ENCODE measurements at places on chromosomes 7 and 10.
A peak's percentile ranks its signal among the peaks of the same experiment; 100 is the strongest.

DNA sequence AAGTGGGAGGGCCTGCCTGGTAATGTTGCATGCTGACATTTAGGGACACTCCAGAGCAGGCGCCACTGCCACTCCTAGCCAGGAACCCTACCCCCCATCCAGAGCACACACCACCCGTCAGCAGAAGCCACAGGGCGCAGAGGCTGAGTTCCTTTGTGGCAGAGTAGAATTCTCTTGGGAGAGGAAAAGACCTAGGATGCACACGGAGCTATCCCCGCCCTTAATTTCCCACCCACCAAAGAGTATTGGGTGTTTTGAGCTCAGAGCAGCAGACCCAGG, 702 bp upstream of the INSYN2A start:
- no peak for DNase-seq

GRCh38 chr7:132211971-132212370, 364.3 kb downstream of the PLXNA4 start:
- no peak for DNase-seq

GRCh38 chr10:102869258-102870198, at the start of gene AS3MT:
Gene AS3MT (plus strand): TSS chr10:102869470. CDS start chr10:102869593, 123 bp downstream.
- DNase-seq = no peak

DNA sequence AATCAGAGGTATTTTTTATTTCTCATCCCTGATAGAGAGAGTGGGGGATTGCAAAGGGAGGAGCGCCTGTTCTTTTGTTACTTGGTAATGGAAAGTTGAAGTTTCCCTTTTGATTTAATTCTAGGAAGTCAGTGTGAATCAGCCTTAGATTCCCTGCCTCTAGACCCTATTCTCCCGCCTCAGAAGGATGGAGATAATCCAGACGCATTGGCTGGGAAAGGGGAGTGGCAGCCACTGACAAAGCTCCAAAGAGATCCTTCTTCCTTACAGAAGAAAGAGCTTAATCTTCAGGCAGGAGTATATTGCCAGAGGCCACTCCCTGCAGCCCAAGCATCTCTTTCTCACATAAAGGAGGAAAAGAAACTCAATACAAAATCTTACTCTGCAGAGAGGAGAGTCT, 122.3 kb upstream of the GALNT17 start:
- no peak for DNase-seq

GRCh38 chr10:30527623-30528428, 93.8 kb downstream of the MAP3K8 start:
- DNase-seq = no peak

- no peak for DNase-seq
Observed at GRCh38 chr10:113300617-113301016, 252.2 kb upstream of the HABP2 start.

- DNase-seq = no peak
Observed at GRCh38 chr7:111043561-111043960, 47.4 kb upstream of the LRRN3 start.

- peak; percentile 88 for DNase-seq
Observed at GRCh38 chr10:101095550-101096213, 33.9 kb downstream of the KAZALD1 start.

DNA sequence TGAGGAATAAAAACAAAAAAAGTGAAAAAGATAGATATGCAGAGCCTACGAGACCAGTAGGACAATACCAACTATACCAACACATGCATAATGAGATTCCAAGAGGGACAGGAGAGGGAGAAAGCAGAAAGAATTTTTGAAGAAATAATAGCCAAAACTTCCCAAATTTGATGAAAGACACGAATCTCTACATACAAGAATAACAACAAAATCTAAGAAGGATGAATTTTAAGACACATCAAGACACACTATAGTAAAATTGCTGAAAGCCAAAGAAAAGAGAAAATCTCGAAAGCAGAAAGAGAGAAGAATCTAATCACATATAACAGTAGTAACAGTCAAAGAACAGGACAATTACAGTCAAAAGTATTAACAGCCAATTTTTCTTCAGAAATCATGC, 7.5 kb upstream of the MAT1A start:
- DNase-seq = no peak

DNA sequence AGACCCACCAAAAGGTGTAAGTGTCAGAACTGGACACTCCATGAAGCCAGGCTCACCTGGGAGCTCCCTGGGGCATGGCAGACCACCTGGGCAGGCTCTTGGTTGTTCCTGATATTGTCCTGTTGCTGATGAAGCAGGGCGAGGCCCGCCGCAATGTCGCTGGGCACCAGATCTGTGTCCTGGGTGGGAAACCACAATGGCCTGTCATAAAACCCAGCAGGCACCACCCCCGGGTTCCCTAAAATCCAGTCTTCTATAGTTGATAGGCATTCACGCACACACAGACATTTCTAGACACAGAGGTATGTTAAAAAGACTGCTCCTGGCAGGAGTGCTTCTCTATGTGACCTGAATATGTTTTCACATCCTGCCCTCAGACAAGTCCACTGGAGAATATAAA, 15.0 kb downstream of the DAGLB start:
- no peak for DNase-seq

DNA sequence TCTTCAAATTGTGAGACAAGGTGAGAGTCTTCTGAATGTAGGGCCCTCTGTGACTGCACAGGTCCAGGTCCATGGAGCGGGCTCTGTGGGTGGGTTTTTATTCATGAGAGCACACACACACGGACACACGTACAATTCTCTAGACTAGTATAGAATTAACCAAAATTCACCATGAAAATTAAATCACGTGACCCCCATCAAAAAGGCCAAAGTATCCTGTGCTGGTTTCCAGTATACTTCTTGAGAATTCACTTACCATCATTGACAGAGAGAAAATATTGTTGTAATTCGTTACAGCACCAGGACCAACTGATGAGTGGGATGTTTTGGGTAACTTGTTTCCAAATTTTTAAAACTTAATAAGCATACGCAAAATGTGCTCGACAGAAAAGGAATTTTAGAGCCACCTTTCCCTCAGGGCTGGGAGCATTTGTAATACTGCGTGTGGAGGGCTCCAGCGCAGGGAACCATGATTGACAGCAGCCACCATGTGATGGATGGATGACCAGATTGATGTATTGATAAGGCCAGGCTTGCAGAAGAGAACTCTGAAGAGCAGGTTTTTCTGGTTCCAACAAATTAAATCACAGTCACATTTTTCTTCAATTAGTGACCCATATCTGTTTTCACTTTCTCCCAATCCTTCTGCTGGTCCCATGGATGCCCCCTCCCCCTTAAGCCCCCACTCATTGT, 14.9 kb upstream of the DNTT start:
- DNase-seq = no peak

- no peak for DNase-seq
Observed at GRCh38 chr10:62541811-62542210, 167.6 kb downstream of the ZNF365 start.

GRCh38 chr7:151699928-151700319, 177.0 kb downstream of the PRKAG2 start:
- DNase-seq = no peak

GRCh38 chr7:105131033-105131656, 117.1 kb downstream of the KMT2E start:
- DNase-seq = no peak

DNA sequence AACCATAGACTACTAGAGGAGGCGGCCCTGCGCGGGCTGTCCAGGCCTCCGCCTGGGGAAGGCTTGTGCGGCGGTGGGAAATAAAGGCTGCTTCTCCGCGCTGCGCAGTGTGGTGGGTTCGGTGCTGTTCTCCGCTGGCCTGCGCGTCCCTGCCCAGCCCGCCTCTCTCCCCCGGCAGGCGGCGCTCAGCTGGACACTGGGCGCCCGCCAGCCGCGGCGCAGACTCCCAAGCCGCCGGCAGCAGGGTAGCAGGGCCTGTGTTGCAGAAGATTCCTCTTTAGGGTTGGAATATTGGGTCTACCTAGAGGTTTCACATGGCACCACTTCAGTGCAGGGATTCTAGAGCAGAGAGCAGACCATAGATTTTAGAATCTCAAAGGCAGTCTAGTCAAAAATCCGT, 66.1 kb upstream of the ZPBP start:
- no peak for DNase-seq

DNA sequence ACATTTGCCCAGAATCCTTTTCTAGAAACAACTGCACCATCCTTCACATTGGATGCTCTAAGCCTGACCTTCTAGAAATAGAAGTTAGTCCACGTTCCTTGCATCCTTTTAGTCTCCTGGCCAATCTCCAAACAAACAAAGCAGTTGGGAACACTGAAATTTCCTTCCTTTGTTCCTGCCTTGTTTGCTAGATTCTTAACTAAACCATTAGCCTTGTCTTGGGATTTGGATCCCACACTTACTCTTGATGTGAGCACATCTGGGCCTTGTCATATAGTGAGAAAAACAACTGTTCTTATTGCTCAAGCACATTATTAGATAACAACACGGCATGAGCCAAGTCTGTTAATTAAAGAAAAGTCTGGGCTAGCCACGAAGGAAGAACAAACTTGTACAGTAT, 319.3 kb upstream of the GHITM start:
- no peak for DNase-seq

DNA sequence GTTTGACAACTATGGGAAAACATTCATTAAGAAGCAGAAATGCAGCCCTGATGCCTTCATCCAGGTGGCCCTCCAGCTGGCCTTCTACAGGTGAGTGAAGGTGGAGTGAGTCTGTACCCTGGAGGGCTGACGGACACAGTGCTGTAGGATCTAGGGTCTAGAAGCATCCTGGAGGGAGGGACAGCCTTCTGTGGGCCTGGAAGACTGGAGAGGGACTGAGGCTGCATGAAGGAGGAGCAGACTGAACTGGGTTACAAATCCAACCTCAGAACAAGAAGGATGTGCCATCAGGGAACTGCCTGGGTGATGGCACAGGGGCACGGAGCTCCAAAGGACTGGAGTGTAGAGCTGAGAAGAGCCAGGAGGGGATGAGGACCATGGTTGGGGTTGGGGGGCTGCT, 27.5 kb upstream of the C10orf53 start:
- DNase-seq = no peak

DNA sequence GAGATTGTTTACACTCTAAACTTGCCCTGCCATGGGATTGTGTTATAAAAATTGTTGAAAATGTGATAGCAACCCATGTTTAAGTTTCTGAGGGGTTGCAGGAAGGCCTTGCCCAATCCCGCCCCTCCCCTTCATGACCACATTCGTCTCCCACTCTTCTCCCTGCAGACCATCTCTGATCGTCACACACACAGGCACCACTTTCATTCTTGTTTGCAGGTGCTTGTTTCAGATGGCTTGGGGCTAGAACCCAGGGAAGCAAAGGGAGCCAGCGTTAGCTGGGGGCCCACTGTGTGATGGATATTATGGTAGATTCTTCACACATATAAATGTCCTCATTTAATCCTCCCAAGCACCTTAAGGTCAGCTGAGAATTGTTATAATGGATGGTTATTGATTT, 286.7 kb upstream of the HABP2 start:
- DNase-seq = no peak

DNA sequence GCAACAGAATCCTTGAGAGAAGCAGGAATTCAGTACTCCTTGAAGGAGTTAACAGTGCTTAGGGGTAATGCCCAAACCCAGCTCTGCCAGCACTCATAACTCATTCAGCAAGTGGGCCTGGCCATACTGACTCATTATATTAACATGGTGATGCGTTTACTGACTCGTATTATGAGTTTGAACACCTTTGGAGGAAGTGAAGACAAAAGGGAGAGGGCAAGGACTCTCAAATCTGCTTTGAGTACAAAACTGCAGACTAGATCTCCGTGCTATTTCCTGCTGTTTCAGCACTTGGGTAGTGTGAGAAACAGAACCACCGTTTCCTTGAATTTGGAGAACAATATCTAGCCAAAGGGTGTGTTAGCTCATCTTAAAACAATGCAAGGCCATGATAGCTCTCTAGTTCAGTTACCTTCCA, 30.8 kb downstream of the SLC16A9 start:
- DNase-seq = no peak

DNA sequence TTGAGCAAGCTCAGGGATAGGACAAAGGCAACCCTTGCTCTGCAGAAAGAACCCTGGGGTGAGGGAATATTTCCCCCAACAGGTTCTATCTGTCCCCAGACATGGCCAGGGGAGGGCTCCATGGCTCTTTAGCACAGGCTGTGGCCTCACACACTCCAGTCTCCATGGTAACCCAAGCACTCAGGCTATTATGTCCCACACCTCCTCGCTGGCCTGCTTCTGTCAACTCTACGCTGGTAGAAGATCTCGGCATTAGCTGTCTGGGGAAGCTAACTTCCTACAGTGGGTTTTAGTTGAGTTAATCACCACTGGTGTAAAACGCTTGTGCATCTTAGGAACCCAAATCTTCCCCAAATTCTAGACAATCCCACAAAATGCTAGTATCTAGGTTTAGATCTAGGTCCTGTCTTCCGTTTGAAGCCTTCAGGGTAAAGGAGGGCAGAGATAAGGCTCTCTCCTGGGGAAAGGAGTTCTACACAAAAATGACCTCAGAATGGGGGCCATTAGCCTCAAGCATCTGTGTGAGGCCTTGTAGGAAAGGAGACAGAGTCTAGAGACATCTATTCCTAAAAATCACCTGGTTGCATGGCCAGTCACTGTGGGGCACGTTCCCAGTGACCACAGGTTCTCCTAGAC, 36.7 kb upstream of the SLIT1 start:
- DNase-seq = no peak

- DNase-seq = no peak
Observed at GRCh38 chr7:36661135-36661840, 63.0 kb downstream of the AOAH start.
